ENCODE measurements at places on chromosomes 1 and 21. TPM values are rescaled to one million over a fixed set of nuclear protein-coding genes. Genes with fewer than 3 reads are reported as not detected.

Gene OR2T1
- not detected for total RNA-seq

Gene TTC13
- total RNA-seq = 9.6 TPM

Gene IQGAP3
- 19.1 TPM for total RNA-seq

Gene CELA3A
- not detected for total RNA-seq

Gene TOMM20
- 105 TPM for total RNA-seq

Gene KPRP
- total RNA-seq = not detected

Gene BEST4
- total RNA-seq = 0.37 TPM

Gene TMPRSS3
- total RNA-seq = 0.14 TPM

Gene FLVCR1
- total RNA-seq = 12.7 TPM

Gene CTTNBP2NL
- 4.8 TPM for total RNA-seq

Gene PRAMEF27
- not detected for total RNA-seq

Gene CHRNB2
- total RNA-seq = 0.32 TPM

Gene CRYAA
- not detected for total RNA-seq

Gene KLHDC9
- 2.1 TPM for total RNA-seq

Gene LDLRAP1
- total RNA-seq = 11.3 TPM

Gene TRIM67
- total RNA-seq = 0.17 TPM

Gene HLX
- 5.0 TPM for total RNA-seq

Gene TFF1
- total RNA-seq = 26.4 TPM

Gene KRTAP19-3
- not detected for total RNA-seq

Gene S100A14
- total RNA-seq = 0.23 TPM

Gene ERRFI1
- 260 TPM for total RNA-seq

Gene SCNM1
- total RNA-seq = 45.8 TPM

Gene SH2D5
- 12.2 TPM for total RNA-seq

Gene ECM1
- 1.9 TPM for total RNA-seq

Gene CELA3B
- total RNA-seq = not detected

Gene FAM131C
- total RNA-seq = 13.5 TPM

Gene RASSF5
- total RNA-seq = 0.97 TPM

Gene RIPPLY3
- 0.39 TPM for total RNA-seq

Gene DIO1
- total RNA-seq = not detected

Gene MCOLN2
- total RNA-seq = 1.9 TPM

Gene NUF2
- 25.2 TPM for total RNA-seq

Gene OR2T10
- total RNA-seq = not detected

Gene OR2T35
- total RNA-seq = not detected

Gene GJC2
- 0.52 TPM for total RNA-seq

Gene UBE2U
- not detected for total RNA-seq

Gene PPM1J
- 0.79 TPM for total RNA-seq

Gene LMX1A
- not detected for total RNA-seq

Gene COL16A1
- total RNA-seq = 2.8 TPM

Gene SAMSN1
- total RNA-seq = not detected

Gene OR2L13
- total RNA-seq = not detected

Gene ADAMTS4
- 0.01 TPM for total RNA-seq

Gene C1QB
- total RNA-seq = not detected

Gene RORC
- total RNA-seq = 0.05 TPM

Gene LCE1F
- total RNA-seq = not detected

Gene WLS
- 19.8 TPM for total RNA-seq

Gene TCHH
- total RNA-seq = 0.25 TPM

Gene BECN2
- not detected for total RNA-seq

Gene RGS1
- not detected for total RNA-seq

Gene APCS
- not detected for total RNA-seq

Gene CHRM3
- 0.09 TPM for total RNA-seq

Gene C4BPB
- 1.5 TPM for total RNA-seq

Gene CSDE1
- 125 TPM for total RNA-seq

Gene FAM177B
- total RNA-seq = not detected

All from A549 treated with AZD2906 at 1 μM for 4 hours (cell line).